ENCODE measurements at places on chromosomes 7 and 10.

DNA sequence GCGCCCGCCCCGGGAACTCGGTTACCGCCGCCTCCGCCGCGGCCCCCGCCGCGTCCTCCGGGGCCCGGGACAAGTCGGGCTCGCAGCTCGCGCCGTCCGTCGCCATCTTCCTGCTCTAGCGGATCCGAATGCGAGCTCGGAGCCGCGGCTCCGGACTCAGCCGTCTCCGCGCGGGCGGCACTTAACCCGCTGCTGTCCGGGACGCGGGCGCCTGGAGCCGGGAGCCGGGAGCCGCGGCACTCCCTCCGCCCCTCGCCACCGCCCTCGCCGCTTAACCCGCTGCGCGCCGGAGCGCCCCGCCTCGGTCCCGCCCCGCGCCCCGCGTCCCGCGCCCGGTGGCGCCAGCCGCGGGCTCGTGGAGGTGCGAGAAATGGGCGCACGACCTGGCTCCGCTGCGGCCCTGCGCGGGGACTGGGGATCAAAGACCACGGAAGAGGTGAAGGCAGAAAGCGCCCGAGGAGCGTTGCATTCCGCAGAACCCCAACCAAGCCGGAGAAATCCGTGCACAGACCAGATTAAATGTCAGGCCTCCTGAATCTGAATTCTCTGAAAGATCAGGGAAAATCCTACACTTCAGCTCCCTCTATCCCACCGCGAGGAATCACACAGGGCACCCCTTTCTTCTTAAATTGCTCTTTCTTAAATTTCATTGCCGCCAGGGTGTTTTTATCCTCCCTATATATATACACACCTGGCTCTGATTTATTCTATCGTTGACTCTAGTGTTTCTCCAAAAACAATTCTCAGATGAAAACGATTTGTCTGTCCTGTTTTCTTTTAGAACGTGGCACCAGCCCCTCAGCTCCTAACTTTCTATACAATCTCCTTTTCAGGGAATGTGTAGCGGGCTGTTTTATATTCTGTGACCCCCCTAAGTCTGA lies at the start of gene CTTNBP2:
CTTNBP2 (minus strand) TSS at position 132 of the 881 bp plus-strand sequence; CDS start at position 106, 26 bp downstream.
- DNase-seq: no peak

DNA sequence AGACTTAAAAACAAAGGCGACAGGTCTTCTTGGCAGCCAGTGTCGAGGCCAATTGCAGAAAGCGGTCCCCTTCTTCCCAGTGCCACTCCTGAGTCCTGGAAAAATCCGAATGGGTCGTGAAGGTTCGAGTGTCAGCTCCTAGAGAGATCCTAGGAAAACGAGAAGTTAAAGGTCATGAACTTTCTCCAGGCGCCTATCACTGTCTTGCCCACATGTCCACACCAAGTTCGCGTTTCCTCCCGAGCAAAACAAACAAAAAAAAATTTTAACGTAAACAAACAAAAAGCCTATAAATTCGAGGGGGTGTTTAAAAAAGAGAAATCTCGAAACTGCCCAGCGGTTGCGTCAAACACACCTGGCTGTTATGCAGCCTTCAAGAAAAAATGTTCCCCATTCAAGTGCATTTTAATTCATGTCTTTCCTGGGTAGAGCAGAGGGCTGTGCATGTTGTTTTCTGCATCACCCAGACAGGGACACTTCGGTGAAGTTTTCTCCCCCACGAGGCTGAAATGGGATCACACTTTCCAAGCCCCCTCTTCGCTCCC lies 1.5 kb downstream of the ARHGAP21 start:
- no peak for DNase-seq

- DNase-seq: no peak
Observed at GRCh38 chr7:71735961-71736556, 604.1 kb downstream of the GALNT17 start.

GRCh38 chr10:5873515-5873995 lies 16.1 kb downstream of the ANKRD16 start:
- no peak for DNase-seq

DNA sequence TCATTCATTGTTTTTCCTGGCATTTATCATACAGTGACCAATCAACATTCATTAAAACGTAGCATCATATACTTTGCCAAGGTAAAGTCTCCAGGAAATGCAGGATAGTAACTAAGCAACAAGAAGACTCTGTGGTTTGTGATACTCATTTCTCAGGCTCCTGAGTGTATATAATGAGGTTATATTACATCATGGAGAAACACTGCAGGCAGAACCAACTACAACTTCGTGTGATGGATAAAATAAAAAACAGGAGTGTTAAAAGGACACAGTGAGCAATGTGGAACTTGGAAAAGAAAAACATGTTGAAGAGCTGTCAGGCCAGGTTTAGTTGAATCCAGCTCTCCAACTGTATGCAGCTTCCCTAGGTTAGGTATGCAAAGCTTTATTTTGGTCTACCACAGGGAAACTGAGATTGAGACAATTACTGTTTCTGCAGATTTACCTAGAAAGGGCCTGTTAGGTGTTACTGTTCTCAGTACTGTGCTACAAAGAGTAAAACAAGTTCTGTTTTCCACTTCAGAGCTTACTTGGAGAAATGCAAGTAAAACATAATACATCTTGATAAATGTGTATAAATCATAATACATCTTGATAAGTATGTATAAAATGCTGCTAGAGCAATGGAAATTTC lies 7.8 kb upstream of the CCNY start:
- DNase-seq: no peak

GRCh38 chr7:107014387-107015023 lies 30.0 kb upstream of the PRKAR2B start:
- no peak for DNase-seq

- DNase-seq: no peak
Observed at GRCh38 chr10:101773923-101774588, 1.9 kb downstream of the FGF8 start.

GRCh38 chr10:22027364-22028238 lies 24.1 kb upstream of the DNAJC1 start:
- DNase-seq: no peak

GRCh38 chr7:139709485-139709884 lies 68.3 kb downstream of the HIPK2 start:
- DNase-seq: no peak

DNA sequence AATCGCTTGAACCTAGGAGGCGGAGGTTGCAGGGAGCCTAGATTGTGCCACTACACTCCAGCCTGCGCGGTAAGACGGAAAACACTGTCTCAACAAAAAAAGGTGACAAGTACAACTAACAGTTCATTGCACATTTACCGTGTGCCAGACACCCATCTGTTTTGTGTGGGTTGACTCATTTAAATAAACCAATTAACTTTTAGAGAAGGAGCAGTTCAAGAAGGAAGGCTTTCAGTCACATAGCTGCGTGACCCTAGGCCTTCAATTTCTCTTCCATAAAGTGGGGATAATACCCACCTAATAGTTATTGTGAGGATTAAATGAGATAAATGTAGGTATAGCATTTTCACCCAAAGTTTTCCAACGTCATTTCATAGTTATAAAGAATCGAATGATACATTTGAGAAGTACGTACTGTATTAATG lies 52.3 kb upstream of the KDM7A start:
- DNase-seq: no peak

- DNase-seq: no peak
Observed at GRCh38 chr7:39142750-39143149, 165.0 kb downstream of the POU6F2 start.

GRCh38 chr7:106405697-106406141 lies 120.9 kb upstream of the NAMPT start:
- DNase-seq: no peak

DNA sequence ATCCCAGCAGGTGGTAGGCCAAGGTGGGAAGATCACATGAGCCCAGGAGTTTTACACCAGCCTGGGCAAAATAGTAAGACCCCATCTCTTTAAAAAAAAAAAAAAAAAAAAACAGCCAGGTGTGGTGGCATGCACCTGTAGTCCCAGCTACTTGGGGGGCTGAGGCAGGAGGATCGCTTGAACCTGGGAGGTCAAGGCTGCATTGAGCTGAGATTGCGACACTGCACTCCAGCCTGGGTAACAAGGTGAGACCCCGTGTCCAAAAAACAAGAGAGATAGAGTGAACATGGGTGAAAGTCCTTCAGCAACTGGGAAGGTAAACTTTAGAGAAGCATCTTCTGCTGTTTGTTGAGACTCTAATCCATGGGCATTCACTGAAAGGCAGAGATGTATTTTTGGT lies 6.3 kb upstream of the LAMTOR4 start:
- DNase-seq: no peak

DNA sequence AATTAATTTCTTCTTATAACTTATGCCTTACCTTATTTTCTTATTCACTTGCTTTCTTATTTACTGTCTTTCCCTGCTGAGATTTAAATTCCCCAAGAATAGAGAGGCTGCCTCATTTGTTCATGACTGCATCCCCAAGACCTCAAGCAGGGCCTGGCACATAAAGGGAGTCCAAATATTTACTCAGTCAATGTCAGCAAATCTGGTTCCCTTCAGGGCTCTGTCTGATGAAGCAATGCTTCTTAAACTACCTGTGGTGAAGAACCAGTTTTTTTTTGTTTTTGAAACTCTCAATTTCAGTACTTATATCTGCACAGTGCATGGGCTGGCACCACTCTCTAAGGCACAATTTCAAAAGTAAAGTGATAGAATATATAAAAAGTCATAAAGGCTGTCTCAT lies 4.7 kb downstream of the ZNF239 start:
- no peak for DNase-seq
